Stimulated activated CD8-positive, alpha-beta memory T cell treated with anti-CD3 and anti-CD28 coated beads, Interleukin-4, amount 100 ng/mL, for 24 hours (primary cell): ENCODE measurements at places on chromosomes 1 and 21.

- DNase-seq = no peak
Measured at GRCh38 chr1:109989506-109990301, 5.1 kb downstream of the AHCYL1 start.

GRCh38 chr1:235642011-235642942 is 7.3 kb downstream of the GNG4 start:
- peak; percentile 45 for DNase-seq

- DNase-seq = no peak
Measured at GRCh38 chr1:35925741-35926140, 5.2 kb upstream of the AGO3 start.

DNA sequence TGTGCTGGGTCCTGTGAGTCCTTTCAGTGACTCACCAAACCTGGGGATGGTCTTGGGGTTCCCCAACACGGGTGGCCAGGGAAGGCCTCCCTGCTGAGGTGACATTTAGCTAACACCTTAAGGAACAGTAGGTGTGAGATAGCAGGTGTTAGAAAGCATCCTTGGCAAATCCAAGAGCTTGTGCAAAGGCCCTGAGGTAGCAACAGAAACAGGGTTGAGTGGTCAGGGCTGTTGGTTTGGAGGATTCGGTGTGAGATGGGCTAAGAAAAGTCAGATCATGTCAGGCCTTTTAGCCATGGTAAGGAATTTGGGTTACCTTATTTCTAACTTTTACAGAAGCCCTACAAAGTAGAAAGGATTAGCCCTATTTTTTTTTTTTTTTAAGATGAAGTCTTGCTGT is 343.0 kb downstream of the CAMTA1 start:
- DNase-seq = no peak

GRCh38 chr1:59701376-59701775 is 113.4 kb upstream of the HOOK1 start:
- DNase-seq = no peak

- no peak for DNase-seq
Measured at GRCh38 chr1:48023488-48023887, 26.3 kb upstream of the TRABD2B start.

DNA sequence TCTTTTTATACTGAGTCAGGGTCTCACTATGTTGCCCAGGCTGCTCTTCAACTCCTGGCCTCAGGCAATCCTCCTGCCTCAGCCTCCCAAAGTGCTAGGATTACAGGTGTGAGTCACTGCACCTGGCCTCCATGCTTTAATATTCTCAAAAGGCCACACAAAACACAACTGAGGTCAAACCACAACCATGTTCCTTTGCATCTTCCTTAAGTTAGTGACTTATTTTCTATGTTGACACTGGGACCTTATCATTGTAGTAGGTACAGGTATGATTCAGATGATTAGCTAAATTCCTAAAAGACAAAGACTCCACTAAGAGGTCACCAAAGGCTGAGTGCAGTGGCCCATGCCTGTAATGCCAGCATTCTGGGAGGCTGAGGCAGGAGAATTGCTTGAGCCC is 131.9 kb upstream of the ATP1B1 start:
- no peak for DNase-seq

DNA sequence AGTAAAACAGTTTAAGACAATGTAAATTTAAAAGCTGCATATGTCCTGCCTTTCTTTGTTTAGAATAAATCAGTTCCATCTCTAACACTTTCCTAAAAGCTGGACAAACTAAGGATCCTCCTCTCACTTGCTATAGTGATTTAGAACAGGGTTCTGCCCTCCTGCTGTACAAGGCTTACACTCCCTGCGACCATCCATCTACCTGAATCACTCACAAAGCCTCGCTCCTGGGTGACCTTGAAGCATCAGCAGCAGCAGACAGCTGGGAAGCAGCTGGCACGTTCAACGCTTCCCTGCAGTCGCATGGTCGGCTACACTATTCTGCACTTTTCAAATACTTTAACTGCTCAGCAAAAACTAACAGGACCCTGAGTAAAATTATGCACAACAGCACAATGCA is 128.0 kb downstream of the NTPCR start:
- no peak for DNase-seq

GRCh38 chr21:17602874-17603273 is 9.8 kb downstream of the BTG3 start:
- DNase-seq = no peak

DNA sequence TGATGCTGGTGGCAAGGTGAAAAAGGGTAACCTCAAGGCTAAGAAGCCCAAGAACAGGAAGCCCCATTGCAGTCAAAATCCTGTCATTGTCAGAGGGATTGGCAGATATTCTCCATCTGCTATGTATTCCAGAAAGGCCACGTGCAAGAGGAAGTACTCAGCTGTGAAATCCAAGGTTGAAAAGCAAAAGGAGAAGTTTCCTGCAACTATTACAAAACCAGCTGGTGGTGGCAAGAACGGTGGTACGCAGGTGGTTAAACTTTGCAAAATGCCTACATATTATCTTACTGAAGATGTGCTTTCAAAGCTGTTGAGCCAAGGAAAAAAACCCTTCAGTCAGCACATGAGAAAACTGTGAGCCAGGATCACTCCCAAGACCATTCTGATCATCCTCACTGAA is 13.7 kb upstream of the VPS45 start:
- no peak for DNase-seq

DNA sequence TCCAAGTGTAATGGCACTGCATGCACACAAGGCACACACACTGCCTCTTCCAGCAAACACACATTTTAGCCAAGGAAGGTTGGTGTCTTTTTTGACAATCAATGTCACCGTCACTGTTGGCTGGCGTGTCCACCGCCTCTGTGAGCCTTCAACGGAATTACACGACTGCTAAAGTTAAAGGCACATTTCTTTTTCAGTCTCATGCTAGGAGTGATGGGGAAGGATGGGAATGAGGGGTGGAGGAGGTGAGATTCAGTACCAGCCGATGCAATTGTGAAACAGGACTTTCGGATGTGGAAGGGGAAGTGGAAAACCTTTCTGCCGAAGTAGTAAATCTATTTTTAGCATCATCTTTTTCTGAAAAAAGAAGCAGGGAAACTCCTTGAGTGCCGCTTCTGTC is 1.4 kb downstream of the ELAVL4 start:
- DNase-seq = no peak

GRCh38 chr1:234724516-234725176 is 114.7 kb upstream of the IRF2BP2 start:
- no peak for DNase-seq
